ENCODE measurements at places on chromosomes 7 and 10. TPM values are rescaled to one million over a fixed set of nuclear protein-coding genes. Genes with fewer than 3 reads are reported as not detected.

DNA sequence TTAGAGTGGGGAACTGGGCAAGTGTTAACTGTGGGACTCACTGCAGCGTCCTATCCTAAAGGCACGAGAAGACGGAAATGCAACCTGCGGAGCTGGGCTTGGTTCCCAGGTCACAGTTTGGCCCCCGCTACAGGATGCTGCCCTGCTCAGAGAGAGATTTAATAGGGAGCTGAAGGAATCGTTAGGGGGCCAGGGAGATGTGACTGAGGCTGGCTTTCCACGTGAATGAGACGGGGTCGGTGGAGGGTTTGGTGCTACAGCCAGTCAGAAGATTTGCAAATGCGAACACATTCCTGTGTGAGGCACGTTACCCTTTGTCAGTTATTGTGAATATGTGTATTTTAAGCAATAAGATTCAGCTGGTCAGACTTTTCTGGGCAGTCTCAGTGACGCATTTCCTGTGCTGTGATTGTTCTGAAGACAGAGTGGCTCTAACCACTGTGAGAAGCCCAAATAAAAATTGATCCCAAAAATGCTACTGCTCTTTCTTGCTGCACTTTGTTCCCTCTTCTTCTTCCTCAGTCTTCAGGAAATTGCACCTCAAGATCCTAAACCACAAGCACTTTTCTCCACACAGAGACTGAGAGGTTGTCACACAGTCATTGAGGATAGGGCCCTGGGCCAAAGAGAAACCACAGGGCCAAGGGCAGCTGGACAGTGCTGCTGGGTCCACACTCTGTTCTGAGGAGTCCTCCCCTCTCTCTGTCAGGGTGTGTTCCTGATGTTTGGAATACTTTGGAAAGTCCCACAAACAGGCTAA, 21.2 kb downstream of the CYP17A1 start:
- no peak overlapping the region for H3K4me3 ChIP-seq
- H3K27ac ChIP-seq: no peak overlapping the region
- no peaks in the 10 kb centered on the region for H3K27me3 ChIP-seq
- DNase-seq: no peak
- peaks cover 19% of the 10 kb centered on the region for H3K4me1 ChIP-seq

DNA sequence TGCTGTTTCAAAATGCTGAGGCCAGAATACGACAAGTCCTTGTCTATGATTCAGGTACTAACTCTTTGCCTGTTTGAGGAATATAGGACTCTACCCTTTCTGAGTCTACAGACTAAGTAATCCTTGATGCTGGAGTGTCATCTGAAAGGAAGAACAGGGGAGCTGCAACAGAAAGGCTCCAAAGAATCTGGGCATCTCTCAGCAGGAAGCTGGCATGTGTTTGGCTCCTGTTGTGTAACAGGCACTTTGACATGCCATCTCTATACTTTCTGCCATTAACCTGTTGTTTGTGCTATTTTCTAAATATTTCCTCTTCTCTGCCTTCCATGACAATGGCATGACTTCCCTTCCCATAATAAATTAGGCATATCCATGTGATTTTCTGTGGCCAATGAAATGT, 409.5 kb downstream of the ADRA2A start:
- H3K27me3 ChIP-seq: no peaks in the 10 kb centered on the region
- no peak overlapping the region for H3K4me3 ChIP-seq
- H3K27ac ChIP-seq: no peak overlapping the region
- no peaks in the 10 kb centered on the region for H3K4me1 ChIP-seq
- no peak for DNase-seq
- no peaks in the 10 kb centered on the region for H3K36me3 ChIP-seq

DNA sequence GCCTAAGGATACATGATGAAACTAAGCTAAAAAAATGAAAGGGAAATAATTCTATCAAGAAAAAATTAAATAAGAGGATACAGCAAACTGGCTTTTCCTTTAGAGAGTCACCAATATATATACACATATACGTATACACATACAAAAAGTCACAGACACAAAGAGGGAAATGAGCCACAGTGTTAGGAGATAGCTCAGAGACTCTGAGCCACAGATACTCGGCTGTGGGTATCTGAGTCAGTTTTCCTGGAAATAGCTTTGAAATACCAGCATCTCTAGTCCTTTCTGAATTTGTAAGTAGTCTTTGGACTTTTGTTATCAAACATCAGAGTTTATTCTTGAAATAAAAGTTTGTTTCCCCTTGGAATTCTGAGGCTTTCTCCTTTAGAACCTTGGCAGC, 111.8 kb downstream of the TBXAS1 start:
- H3K4me3 ChIP-seq: no peak overlapping the region
- no peaks in the 10 kb centered on the region for H3K27me3 ChIP-seq
- no peak for DNase-seq

- H3K27ac ChIP-seq: no peak overlapping the region
- H3K36me3 ChIP-seq: no peaks in the 10 kb centered on the region
- H3K4me3 ChIP-seq: no peak overlapping the region
- H3K4me1 ChIP-seq: no peaks in the 10 kb centered on the region
- no peak for DNase-seq
- H3K27me3 ChIP-seq: 0 out of 2 replicates have a peak, but pooled peaks cover 2% of the 10 kb centered on the region
Observed at GRCh38 chr7:63030061-63030460, 968.6 kb upstream of the ZNF722 start.

DNA sequence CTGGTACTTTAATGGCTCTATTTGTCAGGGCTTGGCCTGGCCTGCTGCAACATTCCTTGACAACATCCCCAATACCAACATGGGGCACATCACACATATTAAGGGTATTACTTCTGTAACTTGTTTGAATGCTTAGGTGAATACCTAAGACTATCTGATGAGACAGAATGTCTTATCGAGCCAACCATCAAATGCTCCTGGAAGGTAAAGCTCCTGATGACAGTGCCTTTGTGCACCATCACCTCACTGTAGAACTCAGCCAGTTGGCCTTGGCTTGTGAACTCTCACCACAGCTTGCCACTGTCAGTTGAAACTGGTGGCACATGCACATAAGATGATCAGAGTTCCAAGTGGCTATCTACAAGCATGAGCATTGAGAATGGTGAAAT, 3.7 kb upstream of the MYO1G start:
- H3K36me3 ChIP-seq: peaks cover 39% of the 10 kb centered on the region
- H3K4me3 ChIP-seq: no peak overlapping the region
- no peak for DNase-seq
- no peaks in the 10 kb centered on the region for H3K27me3 ChIP-seq
- no peak overlapping the region for H3K27ac ChIP-seq

GRCh38 chr7:73905360-73905759, 44.4 kb downstream of the TMEM270 start:
- H3K4me1 ChIP-seq: peaks cover under 1% of the 10 kb centered on the region
- DNase-seq: no peak
- no peak overlapping the region for H3K27ac ChIP-seq
- H3K4me3 ChIP-seq: no peak overlapping the region

DNA sequence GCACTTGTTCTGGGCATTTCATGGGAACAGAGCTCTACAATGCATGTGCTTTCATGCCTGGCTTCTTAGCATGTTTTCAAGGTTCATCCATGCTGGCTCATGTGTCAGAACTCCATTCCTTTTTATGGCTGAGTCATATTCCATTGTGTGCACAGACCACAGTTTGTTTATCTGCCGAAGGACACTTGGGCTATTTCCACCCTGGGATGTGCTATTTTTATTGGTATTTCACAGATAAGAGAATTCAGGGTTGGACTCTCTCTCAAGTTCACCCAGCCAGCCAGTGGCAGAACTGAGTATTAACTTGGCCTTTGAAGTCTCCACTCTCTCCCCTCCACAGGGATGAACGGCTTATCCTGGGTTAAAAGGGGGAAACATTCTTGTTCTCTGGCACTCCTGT, 190.7 kb upstream of the GPR26 start:
- H3K4me3 ChIP-seq: no peak overlapping the region
- no peaks in the 10 kb centered on the region for H3K4me1 ChIP-seq
- no peak overlapping the region for H3K27ac ChIP-seq
- DNase-seq: no peak

DNA sequence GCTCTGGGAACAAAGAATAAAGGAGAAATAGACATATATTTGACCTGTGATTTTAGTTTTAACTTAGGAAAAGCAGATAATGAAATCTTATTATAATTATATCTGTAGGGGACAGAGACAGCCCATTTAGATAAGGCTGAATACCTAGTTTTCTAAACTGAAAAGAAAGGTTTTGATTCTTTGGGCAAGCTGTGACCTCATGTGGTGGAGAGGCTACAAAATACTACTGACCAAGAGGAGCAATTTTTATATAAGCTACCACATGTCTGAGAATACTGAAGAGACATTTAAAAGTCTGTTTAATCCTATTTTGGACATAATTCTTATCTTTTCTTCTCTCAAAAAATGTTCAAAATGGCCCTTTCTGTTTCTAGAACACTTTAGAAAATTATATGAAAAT, 271.0 kb downstream of the MTERF1 start:
- H3K4me3 ChIP-seq: no peak overlapping the region
- H3K27me3 ChIP-seq: no peaks in the 10 kb centered on the region
- no peak overlapping the region for H3K27ac ChIP-seq
- no peaks in the 10 kb centered on the region for H3K36me3 ChIP-seq
- no peak for DNase-seq
- no peaks in the 10 kb centered on the region for H3K4me1 ChIP-seq

GRCh38 chr10:4399556-4399955, 426.5 kb upstream of the AKR1E2 start:
- no peak overlapping the region for H3K27ac ChIP-seq
- no peak for DNase-seq
- H3K4me1 ChIP-seq: no peaks in the 10 kb centered on the region
- no peaks in the 10 kb centered on the region for H3K27me3 ChIP-seq

The ATP6V0A4 gene
- total RNA-seq: 4.8 TPM

The PHKG1 gene
- 3.9 TPM for total RNA-seq

The UBN2 gene
- 20.3 TPM for total RNA-seq

GRCh38 chr10:69208761-69209160, 11.4 kb upstream of the HKDC1 start:
- H3K4me3 ChIP-seq: no peak overlapping the region
- no peak for DNase-seq
- H3K27ac ChIP-seq: no peak overlapping the region

- no peaks in the 10 kb centered on the region for H3K36me3 ChIP-seq
- DNase-seq: no peak
- no peaks in the 10 kb centered on the region for H3K4me1 ChIP-seq
Observed at GRCh38 chr10:98832738-98833137, 386.0 kb upstream of the HPS1 start.

- no peak for DNase-seq
- H3K27ac ChIP-seq: no peak overlapping the region
- no peaks in the 10 kb centered on the region for H3K36me3 ChIP-seq
- H3K4me3 ChIP-seq: no peak overlapping the region
Observed at GRCh38 chr10:32160864-32161263, 104.6 kb upstream of the KIF5B start.

DNA sequence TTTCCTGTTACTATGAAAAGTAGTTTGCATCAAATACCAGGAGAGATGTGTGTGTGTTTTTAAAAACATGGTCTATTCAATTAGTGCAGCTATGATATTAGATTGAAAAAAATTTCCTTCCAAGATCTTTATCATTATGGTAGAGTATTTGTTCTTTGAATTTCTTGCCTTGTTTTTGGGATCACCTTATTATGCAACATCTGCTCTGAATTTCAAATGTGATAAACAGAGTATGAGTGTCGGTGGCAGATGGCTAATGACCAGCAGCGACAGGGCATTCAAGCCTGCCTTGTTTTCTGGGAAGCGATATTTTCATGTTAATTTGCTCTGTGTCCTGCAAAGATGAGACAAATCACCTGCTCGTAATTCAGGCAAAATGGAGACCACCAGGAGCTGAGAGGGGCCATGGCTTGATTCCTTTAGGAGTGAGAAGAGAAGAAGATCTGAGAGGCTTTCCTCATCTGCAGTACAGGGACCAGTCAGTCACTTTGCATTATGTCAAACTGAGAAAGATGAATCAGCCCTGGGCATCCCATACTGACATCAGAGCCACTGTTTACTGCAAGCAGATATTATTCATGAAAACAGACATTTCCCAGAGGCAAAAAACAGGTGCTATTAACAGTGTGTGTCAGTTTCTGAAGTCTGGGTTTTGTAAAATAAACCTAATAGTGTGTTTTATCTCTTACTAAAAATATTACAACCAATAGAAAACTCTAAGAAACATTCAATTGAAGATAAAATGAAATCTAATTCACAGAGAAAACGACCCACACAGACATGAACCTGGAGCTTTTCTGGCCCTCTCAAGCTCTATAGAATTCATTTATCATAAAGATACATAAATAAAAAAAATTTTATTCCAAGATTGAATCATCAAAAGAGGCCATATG, 67.6 kb downstream of the CDK6 start:
- 0 out of 2 replicates have a peak, but pooled peaks cover 7% of the 10 kb centered on the region for H3K36me3 ChIP-seq
- peak overlapping the region; percentile 7 for H3K27ac ChIP-seq
- H3K4me1 ChIP-seq: peaks cover 56% of the 10 kb centered on the region
- no peak overlapping the region for H3K4me3 ChIP-seq

DNA sequence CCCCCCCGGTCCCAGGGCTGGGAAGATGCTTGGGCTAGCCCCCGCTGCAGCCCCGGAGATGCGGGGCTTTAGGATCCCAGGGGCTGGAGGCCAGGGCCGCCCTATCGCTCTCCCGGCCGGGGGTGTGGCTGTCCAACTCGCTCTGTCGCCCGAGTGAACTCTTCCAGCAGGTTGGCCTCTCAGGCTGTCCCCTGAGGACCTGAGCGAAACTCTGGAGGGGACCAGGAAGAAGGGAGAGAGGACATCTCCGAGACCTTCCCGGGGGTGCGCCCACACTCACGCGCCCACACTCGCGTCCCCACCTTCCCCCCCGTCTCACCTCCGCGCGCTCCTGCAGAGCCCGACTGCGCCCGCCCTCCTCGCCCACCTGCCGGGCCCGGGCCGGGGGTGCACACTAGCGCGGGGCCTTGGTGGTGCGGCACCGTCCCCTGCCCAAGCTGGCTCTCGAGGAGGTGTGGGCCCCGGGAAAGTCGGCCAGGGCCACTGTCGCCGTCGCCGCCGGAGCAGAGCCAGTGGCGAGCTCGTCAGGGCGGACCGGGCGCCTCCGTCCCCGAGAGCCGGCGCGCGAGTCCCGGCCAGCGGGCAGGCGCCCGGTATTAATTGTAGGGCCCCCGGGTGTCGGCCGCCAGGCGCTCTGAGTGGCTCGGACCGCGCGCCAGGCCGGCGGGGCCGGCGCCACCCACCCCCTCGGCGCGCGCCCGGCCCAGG, 101.7 kb upstream of the SVIL start:
- no peaks in the 10 kb centered on the region for H3K27me3 ChIP-seq
- H3K4me3 ChIP-seq: peak overlapping the region; percentile 73
- peaks cover 22% of the 10 kb centered on the region for H3K4me1 ChIP-seq
- H3K27ac ChIP-seq: peak overlapping the region; percentile 93
- peak; percentile 75 for DNase-seq

The ZKSCAN5 gene
- 13.2 TPM for total RNA-seq

The HTRA1 gene
- 14.9 TPM for total RNA-seq

The SAP25 gene
- total RNA-seq: 11.0 TPM

- no peak overlapping the region for H3K4me3 ChIP-seq
- no peak overlapping the region for H3K27ac ChIP-seq
- peaks cover 9% of the 10 kb centered on the region for H3K27me3 ChIP-seq
- H3K4me1 ChIP-seq: peaks cover 5% of the 10 kb centered on the region
- no peak for DNase-seq
Observed at GRCh38 chr10:543862-544822, 145.3 kb downstream of the DIP2C start.
